ENCODE measurements at places on chromosomes 11 and 22.
A peak's percentile ranks its signal among the peaks of the same experiment; 100 is the strongest.

DNA sequence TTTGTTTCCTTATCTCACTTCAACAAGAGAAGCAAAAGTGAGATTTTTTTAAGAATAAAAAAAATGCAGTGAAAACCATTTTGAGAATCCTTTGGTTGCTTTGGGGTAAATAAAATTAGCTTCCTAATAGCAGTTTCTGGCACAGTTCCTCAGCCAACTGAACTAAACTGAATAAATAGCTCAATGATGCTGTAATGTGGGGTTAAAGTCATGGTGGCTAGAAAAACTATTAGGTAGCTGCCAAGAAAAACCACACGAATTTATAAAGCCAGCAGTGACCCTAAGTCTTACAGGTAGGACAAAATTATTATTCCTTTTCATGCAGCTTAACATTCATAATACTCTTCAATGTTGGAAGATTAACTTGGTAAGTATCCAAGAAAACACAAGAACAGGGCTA is 142.4 kb downstream of the APIP start:
- DNase-seq: no peak

DNA sequence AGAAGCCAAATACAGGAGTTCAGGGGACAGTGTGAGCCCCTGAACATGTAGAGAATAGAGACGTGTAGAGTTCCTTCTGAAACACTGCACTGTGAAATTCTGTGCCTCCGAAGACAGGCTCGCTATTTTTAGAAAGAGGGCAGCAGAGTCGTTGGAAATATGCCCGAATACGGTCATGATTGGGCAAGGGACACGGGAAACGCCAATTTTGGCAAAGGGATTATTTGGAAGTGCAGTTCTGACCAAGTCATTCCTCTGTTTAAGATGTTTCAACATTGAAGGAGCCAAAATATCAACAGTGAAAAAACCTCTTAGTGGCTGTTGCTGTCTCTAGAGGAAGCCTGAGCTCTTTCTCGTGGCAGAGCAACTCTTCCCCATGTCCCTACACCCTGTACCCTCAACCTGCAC is 9.5 kb upstream of the CBX6 start:
- peak; percentile 90 for DNase-seq

GRCh38 chr11:16295592-16295991 is 60.8 kb downstream of the SOX6 start:
- no peak for DNase-seq

- no peak for DNase-seq
These were observed 24.8 kb upstream of the MTCH2 start for GRCh38 chr11:47667135-47667534.

DNA sequence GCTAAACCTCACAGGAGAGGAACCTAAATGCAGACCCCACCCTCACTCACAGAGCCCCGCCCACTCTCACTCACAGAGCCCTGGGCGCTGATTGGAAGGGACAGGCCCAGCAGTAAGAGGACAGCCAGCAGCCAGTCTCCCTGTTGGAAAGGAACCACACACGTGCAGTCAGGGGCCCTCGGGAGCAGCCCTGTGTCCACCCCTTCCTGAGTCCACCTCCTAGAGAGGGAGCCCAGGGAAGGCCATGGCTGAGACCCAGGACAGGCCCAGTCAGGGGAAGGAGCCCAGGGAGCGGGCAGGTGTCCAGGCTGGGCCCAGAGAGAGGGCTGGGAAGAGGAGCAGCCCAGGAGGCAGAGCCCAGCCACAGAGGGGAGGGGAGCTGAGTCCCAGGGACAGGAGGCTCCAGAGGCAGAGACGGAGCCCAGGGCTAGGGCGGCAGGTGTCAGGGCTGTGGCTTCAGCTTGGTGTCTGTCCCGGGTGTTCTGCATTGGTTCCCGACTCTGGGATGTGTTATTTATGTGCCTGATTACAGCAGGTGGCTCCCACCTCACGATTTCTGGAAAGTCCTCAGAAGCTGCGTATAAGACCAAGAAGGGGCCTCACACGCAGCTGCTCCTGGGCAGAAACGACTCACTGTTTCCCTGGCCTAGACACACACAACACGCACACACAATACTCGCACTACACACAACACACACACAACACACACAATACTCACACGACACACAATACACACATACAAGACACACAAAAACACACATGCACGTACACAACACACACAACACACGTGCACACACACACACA is 9.0 kb upstream of the APOBEC3H start:
- DNase-seq: no peak

- DNase-seq: no peak
These were observed 197.1 kb downstream of the FAM76B start for GRCh38 chr11:95592471-95592870.

GRCh38 chr22:20611418-20611817 is 104.0 kb downstream of the MED15 start:
- no peak for DNase-seq

DNA sequence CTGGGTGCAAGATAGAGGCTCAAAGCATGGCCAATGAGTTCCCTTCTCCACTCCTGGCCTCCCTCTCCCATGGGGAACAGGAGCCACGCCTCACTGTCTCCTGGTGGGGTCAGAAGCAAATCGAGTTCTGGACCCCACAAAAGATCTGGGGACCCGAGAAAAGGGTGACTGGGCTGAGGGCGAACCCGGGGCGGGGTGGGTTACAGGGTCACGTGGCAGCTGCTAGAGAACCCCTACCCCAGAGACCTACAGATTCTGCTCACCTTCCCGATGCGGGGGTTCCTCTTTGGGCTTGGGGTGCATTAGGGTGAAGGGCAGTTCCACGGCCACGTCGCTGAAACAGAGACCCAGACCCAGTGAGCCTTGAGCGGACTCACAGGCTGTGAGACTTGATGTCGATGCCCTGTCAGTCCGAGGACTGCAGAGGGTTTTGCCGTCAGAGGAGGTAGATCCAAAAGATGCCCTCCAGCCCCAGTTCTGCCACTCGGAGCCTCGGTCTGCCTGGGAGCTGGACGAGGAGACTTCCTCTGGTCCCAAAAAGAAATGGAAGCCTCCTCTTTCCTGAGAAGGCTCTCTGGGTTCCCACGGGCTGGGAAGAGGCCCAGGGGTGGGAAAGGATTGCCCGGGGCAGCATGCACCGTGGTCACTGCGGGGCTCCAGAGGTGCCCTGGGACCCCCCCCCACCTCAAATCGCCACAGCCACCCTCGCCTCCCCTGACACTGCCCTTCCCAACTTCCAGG is 28.2 kb downstream of the TPBGL start:
- no peak for DNase-seq

DNA sequence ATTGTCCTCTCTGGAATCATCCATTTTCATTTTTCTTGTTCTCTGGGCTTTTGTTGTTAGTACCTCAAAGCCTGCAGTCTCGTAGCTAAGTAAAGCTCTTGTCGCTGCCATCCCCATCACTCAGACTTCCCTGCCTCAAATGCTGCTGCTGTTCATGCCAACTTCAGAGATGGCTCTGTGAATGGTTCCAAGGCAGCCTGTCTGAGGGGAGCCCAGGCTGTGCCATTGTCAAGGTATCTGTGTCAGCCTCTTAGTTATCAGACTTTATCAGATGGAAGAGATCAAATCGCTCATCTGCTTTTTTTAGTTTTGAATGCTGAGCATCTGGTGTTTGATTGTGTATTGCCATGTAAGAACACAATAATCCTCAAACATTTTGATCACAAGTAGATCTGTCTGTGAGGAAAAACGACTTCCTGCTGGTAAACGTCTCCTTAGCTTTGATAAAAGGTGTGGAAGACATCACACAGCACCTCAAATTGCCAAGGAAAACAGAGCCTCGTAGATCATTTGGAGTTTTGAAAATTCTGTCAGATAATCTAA is 304.2 kb upstream of the ZC3H12C start:
- no peak for DNase-seq

GRCh38 chr22:37905534-37906363 is at the start of gene MICALL1:
Gene MICALL1, plus strand, starts transcription at chr22:37906297. Its CDS starts 126 bp downstream, at chr22:37906423.
- DNase-seq: peak; percentile 59

GRCh38 chr11:95365348-95365747 is 134.3 kb upstream of the SESN3 start:
- DNase-seq: no peak

DNA sequence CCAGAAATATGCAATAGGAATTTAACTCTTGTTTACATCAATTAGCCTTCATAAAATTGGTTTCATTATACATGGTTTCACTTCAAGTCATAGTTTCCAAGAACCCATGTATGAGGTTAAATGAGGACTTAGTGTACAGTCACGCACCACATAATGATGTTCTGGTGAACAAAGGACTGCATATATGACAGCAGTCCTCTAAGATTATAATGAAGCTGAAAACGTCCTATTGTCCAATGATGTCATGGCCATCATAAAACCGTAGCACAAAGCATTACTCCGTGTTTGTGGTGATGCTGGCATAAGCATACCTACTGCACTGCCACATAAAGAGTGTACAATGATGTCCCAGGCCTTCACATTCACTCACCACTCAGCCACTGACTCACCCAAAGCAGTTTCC is 31.1 kb downstream of the SMCO4 start:
- DNase-seq: no peak

DNA sequence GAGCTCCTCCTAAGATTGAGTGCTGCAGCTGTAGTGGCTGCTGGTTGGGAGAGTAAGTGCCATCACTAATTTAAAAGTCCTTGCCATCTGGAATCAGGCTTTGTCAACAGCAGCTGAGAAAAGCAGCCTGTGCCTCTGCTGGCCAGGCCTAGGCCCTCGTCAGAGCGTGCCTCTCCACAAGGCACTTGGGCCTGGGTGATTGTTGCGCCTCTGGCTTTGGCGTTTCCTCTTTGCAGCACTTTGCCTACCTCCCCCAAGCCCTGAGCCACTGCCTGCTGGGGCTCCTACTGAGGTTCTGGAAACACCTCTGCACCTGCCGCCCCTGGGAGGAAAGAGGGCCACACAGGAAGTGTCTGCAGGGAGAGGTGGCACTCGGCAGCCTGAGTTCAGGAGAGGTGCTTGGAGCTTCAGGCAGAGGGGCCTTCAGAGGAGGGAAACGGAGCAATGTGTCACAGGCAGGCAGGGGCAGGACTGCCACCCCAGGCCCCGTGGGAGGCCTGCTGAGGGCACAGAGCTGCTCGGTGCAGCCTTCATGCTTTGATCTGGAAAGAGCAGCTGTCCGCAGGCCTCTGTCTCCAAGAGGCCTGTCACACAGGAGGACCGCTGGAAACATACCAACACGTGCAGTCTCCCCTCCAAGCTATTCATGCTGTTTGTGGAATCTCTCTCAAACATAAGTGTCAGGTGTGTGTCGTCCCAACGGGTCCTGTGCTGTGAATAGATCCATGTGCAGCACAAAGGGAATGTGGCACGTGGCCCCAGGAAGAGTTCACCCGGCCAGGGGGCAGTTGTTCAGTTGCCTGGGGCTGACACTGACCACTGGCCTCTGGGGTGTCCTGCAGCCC is 61.5 kb upstream of the EMID1 start:
- DNase-seq: no peak

GRCh38 chr11:26204101-26204500 is 127.8 kb upstream of the ANO3 start:
- DNase-seq: no peak

- no peak for DNase-seq
These were observed 11.1 kb downstream of the NUMA1 start for GRCh38 chr11:72069200-72069599.
